K562 (cell line): ENCODE measurements at places on chromosomes 4 and X. TPM values are rescaled to one million over a fixed set of nuclear protein-coding genes. Genes with fewer than 3 reads are reported as not detected.

Gene MAGEA8
- total RNA-seq: 2.2 and 2.9 TPM in 2 replicates

GRCh38 chr4:4408132-4408523 lies 21.2 kb downstream of the NSG1 start:
- no peak overlapping the region for H3K4me3 ChIP-seq
- no peak overlapping the region for H3K27ac ChIP-seq
- no peaks in the 10 kb centered on the region for H3K4me1 ChIP-seq
- DNase-seq: no peak
- H3K36me3 ChIP-seq: no peaks in the 10 kb centered on the region

DNA sequence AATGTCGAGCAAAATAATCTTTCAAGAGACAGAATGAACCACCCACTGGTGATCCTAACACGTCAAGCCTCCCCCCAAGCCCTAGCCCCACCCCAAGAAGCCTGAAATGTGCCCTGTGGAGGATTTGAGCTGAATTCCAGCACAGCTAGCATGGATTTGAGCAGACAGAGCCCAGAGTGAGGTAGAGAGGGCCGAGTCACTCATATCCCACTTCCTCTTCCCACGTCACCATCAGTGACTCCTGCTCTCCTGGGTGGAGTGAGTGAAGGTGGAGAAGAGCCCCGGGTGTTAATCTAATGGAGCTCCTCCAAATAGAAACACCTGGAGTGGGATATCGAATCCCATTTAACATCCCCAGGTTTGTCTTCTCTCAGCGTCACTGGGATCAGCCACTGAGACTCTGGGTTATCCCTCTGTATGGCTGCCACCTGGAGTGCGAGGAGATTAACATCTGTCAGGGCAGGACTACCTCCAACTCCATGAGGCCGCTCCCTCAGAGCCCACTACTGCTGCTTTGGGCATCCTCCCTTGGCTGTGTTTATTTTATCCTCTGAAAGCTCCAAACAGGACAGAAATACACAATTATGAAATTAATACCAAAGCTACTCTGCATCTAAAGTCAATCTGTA lies 136.6 kb downstream of the NWD2 start:
- no peaks in the 10 kb centered on the region for H3K27me3 ChIP-seq
- H3K27ac ChIP-seq: no peak overlapping the region
- no peaks in the 10 kb centered on the region for H3K36me3 ChIP-seq
- no peak for DNase-seq
- no peak overlapping the region for H3K4me3 ChIP-seq
- no peaks in the 10 kb centered on the region for H3K4me1 ChIP-seq

DNA sequence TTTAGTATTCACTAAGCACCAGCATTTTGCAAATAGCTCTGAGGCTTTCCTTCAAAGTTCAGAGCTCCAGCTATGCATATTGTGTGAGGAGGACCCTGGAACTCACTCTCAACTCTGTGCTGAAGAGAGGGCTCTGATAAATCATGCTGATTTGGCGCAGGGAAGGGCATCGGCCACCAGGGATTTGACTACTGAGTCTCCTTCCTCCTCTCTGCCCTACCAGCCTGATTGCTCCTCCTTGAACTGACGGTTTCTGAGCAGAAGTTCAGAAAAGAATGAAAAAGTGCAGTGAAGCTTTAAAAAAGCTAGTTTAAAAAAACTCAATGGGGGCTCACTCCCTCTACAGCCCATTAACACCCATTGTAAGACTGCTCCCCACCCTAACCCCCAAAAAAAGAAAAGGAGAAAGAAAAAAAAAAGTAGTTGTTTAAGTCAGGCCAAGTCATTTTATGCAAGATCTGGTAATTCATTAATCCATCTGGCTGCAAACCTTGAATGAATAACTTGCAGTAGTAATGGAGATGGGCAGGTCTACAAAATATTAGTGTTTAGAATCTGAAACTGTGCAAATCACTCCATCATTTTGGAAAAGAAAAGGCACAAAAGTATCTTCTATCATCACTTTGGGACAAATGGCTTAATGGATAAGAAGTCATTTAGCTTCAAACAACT lies 13.3 kb downstream of the PPARGC1A start:
- no peak for DNase-seq
- no peaks in the 10 kb centered on the region for H3K36me3 ChIP-seq
- no peak overlapping the region for H3K4me3 ChIP-seq
- H3K4me1 ChIP-seq: no peaks in the 10 kb centered on the region
- H3K27ac ChIP-seq: no peak overlapping the region
